SK-N-DZ (cell line): ENCODE measurements at places on chromosomes 2 and 18.

- no peak for DNase-seq
These were observed 266.6 kb downstream of the CAMKMT start for GRCh38 chr2:44628297-44628696.

DNA sequence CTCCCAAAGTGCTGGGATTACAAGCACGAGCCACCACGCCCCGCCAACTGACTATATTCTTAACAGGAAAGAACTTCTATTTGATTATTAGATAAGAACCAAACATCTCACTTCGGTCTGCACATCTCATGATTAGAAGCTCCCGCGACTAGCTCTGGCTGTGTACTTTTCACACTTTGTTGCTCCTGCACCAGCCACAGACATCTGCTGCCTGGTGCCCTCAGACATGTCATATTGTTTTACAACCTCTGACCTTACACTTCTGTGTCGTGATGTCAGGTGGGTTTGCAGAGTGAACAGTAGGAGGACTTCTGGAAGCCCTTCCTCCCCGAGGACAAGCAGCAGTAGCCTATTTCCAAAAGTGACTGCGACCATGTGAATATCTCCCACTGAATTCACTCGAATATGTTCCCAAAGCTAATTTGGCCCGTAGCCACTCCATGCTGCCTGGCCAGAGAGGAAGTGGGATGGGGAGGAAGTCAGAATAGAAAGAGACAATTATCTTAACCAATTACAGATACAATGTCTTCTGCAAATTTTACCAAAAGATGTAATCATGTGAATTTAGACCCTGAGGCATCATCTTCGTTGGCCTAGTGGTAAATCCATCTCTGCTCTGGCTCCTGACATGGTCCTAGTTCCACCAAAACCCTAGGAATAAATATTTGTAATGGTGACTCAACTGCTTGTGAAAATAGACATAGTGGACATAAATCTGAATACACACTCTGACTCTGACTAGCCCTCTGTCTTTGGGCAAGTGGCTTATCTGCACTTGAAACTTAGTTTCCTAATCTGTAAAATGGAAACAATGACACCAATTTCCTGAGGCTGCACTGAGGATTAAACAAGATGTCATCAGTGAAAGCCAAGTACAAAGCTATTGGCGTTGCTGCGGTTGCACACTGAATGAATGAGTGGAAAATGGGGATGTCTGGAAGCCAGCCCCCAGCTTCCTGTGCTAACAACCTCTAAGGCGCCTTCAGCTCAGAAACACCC lies 406.1 kb downstream of the LRATD1 start:
- DNase-seq = no peak

- DNase-seq = no peak
These were observed 1.9 kb downstream of the SEMA4C start for GRCh38 chr2:96867756-96868554.

- no peak for DNase-seq
These were observed 675 bp downstream of the FZD5 start for GRCh38 chr2:207768866-207769596.

DNA sequence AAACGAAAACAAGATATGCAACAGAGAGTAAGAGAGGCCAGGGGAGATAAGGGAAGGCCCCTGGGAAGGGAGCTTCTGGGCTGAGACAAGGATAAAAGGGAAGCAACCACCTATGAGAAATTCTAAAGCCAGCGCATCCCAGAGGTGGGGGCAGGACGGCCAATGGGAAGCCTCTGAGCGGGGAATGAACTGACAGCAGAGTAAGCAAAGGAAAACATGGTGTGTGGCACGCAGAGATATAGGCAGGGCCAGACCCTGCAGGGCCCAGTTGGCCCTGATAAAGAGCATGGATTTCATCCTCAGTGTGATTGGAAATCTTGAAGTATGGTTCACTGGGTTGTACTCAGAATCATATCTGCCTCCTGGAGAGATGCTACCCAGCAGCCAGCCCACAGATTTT lies 78.7 kb downstream of the IRS1 start:
- DNase-seq = peak; percentile 10

DNA sequence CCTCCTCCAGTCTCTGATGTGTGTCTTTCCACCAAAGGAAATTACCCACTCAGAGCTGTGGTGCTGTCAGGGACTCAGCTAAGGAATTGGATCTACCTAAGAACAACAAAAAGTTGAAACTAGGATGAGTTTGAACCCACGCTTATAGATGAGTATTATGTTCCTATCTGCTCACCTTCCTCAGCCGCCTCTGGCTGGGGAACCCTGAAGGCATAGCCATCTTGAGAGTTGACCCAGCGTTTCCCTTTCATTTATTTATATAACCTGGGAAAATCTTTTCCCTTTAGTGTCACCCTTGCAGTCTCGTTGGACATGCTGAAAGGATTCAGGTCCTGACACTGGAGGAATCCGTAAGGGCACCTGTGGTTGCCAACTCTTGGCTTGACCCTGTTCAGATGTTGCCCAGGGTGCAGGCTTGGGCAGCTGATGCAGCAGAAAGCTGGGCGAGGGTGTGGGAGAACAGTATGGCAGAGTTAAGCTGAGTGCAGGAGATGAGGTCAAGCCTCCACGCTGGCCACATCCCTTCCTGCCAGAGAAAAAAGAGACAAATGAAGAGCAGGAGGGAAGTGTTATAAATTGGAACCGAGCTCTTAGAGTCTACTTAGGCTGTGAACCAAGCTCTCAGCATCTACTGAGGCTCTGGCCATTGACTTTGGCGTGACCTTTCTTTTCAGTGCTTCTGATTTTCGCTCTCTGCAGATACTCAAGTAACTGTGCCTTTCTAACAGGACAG lies 1.9 kb downstream of the CDH20 start:
- DNase-seq = no peak

DNA sequence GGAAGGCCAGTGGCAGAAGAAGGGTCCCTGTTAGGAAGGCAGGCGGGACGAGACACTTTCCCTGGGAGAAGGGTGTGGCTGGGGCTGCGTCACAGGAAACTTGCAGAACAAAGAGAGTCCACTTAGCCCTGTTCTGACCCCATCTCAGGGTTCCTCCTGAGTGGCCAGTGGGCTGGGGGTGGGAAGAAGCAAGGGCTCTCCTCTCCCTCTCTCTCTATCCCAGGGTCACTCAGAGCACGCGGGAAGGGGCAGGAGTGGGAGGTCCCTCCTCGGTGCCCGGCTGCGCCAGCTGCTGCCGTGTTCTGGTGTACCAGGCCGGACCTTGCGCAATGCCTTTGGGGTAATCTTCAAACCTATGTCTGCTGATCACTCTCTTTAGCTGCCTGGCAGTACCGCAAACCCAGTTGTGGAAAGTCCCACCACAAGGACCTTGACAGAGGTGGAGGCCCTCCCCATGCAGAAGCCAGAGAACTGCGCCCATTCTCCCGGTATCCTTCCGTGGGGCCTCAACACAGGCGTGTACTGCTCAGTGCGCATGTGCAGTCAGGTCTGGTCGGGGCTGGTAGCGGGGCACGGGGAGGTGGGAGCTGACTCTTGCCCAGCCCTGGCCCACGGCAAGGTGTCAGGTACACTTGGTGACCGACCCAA lies 47.8 kb upstream of the ST3GAL5 start:
- no peak for DNase-seq

DNA sequence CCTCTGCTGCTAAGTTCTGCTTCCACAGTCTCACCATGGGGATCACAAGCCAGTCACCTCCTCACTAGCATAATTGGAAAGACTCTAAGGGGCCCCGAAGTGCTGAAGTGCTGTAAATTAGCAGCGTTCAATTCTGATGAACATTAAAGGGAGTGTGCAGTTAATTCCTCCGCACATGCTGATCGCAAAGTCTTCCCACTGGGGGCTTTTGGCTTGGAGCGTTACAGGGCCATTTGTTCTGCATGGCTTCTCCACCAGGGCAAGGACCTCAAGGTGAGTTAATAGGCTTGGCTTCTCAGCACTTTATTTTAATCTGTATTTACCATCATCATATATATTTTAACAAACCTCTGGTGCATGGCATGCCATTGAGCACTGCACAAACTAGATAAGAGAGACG lies 216.3 kb upstream of the PARD3B start:
- DNase-seq = no peak
